ENCODE measurements at places on chromosomes 7 and 10.

DNA sequence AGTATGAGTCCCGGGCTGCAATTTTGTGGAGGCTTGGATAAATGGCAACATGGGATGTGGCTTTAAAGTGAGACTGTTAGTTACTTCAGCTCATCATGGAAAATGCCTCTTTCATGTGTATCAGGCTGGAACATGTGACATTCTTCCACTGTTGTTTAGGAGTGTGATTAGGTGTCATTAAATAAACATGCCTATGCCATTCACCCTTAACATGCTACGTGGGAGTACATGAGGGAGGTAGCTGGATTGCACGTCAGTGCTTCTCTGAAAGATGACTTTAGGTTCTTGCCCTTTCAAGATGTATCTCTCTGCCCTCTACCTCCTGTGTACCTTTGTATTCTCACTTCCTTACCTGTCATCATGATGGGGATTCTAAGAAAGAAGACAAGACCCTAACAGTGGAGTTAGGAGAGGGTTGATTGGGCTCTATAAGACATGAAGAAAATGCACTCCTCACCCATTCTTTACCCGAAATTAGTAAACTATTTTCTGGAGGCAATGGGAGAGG, 8.9 kb downstream of the AKR1E2 start:
- DNase-seq: no peak

GRCh38 chr7:78562191-78562590, 763.6 kb downstream of the PHTF2 start:
- DNase-seq: peak; percentile 41

- DNase-seq: no peak
These were observed 74.5 kb downstream of the VWDE start for GRCh38 chr7:12328888-12329770.

GRCh38 chr7:22319424-22320403, 37.2 kb downstream of the RAPGEF5 start:
- peak; percentile 60 for DNase-seq

GRCh38 chr10:75234017-75234682, 1.6 kb downstream of the COMTD1 start:
- DNase-seq: peak; percentile 89

- DNase-seq: no peak
These were observed 4.4 kb upstream of the GSTK1 start for GRCh38 chr7:143258831-143259230.

GRCh38 chr10:99431190-99431760, 851 bp upstream of the GOT1 start:
- DNase-seq: no peak

DNA sequence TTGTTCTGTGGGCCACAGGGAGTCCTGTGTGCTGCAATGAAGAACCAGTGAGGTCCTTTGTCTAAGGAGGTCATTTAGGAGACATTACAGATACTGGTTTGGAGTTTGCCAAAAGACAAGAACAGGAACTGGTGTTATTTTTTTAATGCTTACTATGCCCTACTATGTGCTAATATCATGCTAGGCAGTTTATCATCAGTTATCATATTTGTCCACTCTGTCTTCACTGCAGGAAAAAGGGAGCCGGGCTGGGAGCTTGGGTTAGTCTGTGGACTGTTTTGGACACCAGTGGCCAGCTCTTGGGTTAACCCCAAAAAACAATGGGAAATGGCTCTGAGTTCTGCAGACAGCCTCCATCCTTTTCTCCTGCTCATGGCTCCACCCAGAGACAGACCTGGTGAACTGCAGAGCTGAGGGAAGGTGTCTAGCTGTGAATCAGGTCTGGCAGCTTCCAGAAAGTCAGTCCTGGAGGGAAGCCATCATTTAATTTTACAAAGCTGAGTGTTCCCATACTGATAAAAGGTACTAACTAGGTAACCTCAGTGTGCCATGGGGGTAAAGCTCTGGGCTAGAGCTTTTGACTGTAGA, 101.2 kb upstream of the ZNF746 start:
- peak; percentile 12 for DNase-seq

DNA sequence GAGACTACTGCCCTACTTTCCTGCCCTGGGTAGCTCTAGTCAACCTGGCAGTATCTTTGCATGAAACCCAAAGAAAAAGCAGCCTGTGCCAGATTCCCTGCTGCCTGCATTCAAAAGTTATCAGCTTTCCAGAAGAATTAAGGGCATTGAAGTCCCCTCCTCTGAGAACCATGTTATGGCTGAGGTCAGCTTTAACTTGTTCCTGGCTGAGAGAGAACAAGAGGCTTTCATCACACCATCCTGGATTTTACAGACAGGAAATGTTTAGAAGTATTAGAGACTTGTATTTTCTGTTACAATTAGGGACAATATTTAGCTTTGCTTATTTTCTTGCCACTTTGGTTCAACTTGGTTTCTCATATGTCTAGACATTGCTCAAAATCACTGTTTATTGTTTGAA, 238.8 kb downstream of the ARL4A start:
- no peak for DNase-seq

DNA sequence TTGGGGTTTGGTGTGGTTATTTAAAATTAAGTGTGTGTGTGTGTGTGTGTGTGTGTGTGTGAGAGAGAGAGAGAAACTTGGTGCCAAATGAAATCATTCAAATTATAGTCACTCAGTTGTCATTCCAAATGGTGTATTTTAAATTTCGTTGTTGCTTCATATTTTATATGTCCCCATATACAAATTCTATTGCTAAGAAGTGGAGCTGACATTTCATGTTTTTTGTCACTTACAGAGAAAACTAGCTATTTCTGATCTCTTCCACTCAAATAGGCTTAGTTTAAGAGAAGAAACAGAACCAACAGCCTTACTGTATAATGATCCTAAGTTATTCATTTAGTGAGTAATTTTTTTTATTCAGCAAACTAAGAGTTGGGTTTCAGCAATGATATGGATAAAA, 42.3 kb downstream of the CHRM2 start:
- no peak for DNase-seq

GRCh38 chr7:31924251-31924650, 146.0 kb downstream of the PDE1C start:
- DNase-seq: no peak

DNA sequence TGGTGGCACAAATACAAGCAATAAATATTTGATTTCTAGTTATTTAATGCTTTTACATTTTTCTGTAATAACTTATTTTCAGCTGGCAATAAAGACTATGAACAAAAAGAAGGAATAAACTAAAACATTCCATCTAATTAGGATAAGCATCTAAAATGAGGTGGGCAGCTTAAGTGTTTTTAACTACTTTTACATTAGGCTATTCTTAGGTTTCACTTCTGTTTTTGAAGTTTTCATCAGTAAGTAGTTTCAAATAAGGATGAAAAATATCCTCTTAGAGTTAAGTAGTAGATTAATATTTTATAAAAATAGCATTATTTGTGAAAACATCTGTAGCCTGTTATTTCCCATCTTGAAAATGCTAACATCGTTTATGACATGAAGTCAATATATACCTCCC, 15.9 kb downstream of the NT5C2 start:
- no peak for DNase-seq

- no peak for DNase-seq
These were observed 444 bp downstream of the NKX1-2 start for GRCh38 chr10:124449170-124450011.

DNA sequence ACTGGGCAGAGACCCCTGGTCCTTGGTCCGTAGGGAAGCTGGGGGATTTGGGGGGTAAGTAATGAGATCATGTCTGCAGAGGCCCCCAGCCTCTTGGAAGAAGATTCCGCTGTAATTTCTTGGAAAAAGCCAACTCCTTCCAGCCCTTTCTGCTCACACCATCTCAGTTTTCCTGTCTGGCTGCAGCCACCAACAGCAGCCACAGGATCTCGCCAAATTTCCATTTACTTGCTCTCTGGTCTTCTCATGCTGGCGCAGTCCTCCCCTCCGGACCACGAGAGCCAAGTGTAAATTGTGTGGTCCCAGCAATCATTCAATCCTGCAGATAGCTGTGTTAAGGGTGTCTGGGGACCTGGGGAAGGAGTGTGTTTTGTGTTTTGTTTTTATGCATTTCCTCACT, 49.6 kb downstream of the ASB13 start:
- no peak for DNase-seq

GRCh38 chr10:86657396-86658011, 3.2 kb downstream of the OPN4 start:
- DNase-seq: no peak

DNA sequence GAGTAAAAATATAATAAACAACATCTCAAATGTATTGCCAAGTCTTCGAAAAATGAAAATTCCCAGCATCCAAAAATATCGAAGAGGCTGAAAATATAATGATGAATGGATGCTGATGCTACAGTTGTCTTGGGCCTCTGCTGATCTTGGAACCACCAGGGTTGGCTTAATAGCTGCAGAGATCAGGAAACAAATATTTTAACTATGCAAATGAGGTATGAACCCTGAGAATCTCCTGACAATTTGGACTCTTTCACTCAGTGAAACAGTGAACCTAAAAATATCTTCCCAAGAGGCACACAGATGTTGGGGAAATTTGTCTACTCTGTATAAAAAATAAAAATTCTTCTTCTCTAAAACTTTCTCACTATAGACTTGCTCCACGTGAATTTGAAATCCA, 97.7 kb upstream of the EGFR start:
- no peak for DNase-seq

GRCh38 chr7:46580766-46581165, 659.7 kb upstream of the IGFBP3 start:
- no peak for DNase-seq

DNA sequence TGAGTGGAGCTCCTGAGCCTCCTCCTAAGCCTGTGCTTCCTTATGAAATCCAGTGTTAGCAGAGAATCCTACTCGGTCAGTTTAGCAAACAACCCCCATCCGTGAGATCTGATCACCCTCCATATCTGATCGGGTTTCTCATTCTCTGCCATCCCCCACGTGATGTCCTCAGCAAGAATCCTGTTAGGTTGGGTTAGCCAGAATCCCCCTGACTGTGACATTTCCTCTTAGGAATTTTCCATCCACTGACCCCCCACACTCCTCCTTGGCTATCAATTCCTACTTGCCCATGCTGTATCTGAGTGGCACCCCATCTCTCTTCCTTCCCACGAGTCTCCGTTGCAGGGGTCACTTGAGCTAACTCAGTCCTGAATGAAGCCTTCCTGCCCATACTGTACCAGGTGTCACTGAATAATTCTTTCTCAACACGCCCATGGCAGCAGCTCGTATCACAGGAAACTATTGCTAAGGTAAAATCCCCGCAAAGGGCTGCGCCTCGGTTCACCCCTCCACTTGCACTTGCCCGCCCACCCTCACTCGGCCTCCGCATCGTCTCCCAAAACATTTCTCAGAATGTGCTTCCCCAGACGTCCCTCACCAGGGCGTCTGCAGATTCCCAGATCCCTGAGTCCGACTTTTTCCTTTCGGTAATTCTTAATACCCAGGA, 44.1 kb downstream of the MYOF start:
- DNase-seq: no peak

GRCh38 chr10:60921633-60922032, 22.4 kb downstream of the RHOBTB1 start:
- peak; percentile 0 for DNase-seq

DNA sequence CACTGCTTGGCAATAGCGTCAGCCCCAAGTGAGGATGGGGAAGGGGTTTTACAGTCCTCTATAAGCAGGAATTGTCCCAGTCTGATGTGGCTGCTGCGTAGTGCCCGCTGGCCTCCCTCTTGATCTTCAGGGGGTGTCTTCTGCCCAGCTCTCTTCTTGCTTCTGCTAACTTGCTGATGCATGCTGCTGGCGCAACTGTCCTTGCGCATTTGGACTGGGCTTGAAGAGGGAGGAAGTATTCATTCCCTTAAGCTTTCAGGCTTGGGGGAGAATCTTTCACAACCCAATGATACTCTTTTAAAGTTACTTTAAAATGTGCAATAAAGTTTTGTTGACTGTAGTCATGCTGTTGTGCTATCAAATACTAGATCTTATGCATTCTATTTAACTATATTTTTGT, 10.3 kb downstream of the GALNT11 start:
- no peak for DNase-seq

GRCh38 chr10:3054183-3054850, 13.0 kb upstream of the PFKP start:
- DNase-seq: no peak

DNA sequence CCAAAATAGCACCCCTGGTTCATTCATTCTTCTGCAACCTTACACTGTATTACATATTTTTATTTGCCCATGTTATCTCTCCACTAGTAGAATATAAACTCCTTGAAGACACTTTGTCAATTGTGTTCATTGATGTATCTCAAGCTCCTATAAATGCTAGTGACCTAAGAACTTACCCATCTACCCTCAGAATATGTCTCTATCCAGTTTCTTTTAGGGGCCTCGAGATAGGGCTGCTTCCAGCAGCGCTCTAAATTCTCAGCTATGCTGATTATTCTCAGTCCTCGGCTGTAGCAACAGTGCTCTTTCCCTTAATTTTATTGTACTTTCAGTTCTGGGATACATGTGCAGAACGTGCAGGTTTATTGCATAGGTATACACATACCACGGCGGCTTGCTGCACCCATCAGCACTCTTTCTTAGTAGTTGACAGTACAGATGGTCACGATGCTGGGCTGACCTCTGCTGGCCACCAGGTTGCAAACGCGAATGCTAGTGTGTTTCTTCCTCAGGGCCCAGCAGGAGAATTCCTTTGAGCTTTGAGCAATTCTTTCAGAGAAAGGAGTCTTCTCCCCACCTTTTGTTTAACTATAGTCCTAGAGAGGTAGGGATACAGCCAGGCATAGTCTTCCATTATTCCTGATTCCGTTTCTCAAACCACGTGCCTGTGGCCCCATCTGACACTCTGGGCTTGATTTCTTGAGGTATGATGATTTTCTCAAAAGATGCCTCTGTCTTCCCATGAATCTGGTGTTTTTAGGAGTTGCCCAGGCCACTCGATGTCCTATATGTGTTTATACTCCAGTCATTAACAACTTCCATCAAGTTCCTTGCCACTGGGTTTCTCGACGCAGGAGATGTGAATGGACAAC, 49.1 kb upstream of the CDC14C start:
- DNase-seq: peak; percentile 71

GRCh38 chr7:153504288-153505075, 547.7 kb upstream of the DPP6 start:
- no peak for DNase-seq

GRCh38 chr7:13097499-13097898, 410.1 kb downstream of the ARL4A start:
- DNase-seq: no peak

GRCh38 chr10:35007858-35008301, 82.3 kb downstream of the CUL2 start:
- DNase-seq: no peak

GRCh38 chr10:97013983-97014382, 171.8 kb downstream of the SLIT1 start:
- no peak for DNase-seq

Measured in NCI-H2081 (cell line).